ENCODE measurements at places on chromosomes 4 and X.
A peak's percentile ranks its signal among the peaks of the same experiment; 100 is the strongest.

GRCh38 chr4:13642170-13642950 lies 14.8 kb upstream of the BOD1L1 start:
- H3K27ac ChIP-seq = no peak overlapping the region
- DNase-seq = no peak
- peaks cover 6% of the 10 kb centered on the region for H3K4me1 ChIP-seq

GRCh38 chrX:23061116-23061515 lies 61.4 kb downstream of the DDX53 start:
- no peak overlapping the region for H3K4me3 ChIP-seq
- H3K27me3 ChIP-seq = no peaks in the 10 kb centered on the region
- no peak for DNase-seq
- no peaks in the 10 kb centered on the region for H3K36me3 ChIP-seq
- no peaks in the 10 kb centered on the region for H3K4me1 ChIP-seq

DNA sequence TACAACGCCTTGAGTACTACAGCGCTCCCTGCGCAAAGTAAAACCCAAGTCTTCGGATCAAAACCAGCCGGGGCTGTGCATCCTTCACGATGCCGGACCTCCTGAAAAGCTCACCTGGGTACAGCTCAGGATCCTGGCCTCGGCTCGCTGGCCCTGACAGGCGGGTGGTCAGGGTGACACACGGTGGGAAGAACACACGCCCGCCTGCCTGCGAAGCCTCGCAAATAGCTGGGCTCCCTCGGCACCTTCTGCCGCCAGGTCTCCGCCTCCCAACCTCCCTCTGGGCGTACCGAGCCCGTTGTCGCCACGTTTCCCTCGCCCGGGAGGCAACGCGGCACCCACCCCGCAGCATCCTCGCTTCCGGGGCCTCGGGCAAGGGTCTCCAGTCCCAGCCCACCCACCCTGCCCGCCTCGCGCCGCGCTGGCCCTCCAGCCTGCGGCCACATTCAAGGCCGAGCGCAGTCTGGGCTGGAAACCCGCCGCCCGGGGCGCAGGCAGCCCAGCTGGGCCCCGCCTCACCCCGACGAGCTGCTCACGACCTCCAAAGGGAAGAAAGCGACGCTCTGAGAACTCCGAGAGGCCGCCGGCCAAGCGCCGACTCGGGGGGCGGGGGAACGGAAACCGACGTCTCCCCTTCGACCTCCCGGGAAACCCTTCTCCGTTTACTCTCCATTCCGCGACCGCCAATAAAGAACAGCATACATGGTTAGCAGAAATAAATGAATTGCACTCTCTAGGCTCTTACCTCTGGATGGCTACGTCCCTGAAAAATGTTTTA lies 511 bp downstream of the PPM1K start:
- H3K27me3 ChIP-seq = no peaks in the 10 kb centered on the region
- peak overlapping the region; percentile 99 for H3K27ac ChIP-seq
- H3K4me3 ChIP-seq = peak overlapping the region; percentile 92
- peaks cover 50% of the 10 kb centered on the region for H3K4me1 ChIP-seq
- DNase-seq = peak; percentile 67

DNA sequence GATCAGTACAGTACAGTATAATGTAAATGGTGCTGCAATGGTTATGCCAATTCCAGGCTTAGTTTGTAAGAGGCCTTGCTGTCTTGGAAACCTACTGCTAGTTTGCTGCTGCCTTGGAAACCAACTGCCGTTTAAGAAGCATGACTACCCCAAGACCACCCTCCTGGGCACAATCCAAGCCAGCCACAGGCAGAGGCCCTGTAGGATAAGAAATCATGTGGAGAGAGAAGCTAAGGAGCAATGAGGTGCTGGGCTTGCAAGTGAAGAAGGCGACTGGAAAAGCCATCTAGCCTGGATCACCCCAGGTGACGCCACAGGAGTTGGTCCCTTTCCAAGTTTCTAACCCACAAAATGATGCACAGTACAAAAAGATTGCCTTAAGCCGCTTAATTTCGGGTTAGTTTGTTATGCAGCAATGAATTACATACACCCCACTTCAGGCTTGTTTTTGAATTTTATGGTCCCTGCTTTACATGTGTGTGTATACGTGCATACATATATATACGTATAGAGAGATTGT lies 16.9 kb downstream of the ZFP42 start:
- DNase-seq = no peak
- H3K4me3 ChIP-seq = no peak overlapping the region
- no peaks in the 10 kb centered on the region for H3K36me3 ChIP-seq
- no peaks in the 10 kb centered on the region for H3K4me1 ChIP-seq
- H3K27me3 ChIP-seq = no peaks in the 10 kb centered on the region

DNA sequence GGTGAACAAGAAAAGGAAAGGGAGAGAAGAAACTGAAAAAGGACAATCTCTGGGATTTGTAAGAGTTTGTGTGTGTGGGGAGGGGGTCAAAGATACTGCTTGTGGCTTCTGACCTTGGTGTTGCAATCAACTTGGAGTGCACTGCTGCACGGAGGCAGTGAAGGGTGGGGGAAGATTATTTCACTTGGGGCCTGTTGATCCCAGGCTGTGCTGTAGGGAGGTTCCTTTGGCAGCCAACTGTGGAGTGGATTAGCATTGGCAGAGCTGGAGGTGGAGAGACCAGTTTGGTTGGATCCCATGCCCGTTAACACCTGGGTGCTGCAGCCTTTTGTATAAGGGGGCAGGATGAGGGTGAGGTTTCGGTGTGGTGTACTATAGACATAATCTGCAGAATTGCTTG lies 38.2 kb downstream of the AFF1 start:
- no peak for DNase-seq
- peaks cover 8% of the 10 kb centered on the region for H3K36me3 ChIP-seq

DNA sequence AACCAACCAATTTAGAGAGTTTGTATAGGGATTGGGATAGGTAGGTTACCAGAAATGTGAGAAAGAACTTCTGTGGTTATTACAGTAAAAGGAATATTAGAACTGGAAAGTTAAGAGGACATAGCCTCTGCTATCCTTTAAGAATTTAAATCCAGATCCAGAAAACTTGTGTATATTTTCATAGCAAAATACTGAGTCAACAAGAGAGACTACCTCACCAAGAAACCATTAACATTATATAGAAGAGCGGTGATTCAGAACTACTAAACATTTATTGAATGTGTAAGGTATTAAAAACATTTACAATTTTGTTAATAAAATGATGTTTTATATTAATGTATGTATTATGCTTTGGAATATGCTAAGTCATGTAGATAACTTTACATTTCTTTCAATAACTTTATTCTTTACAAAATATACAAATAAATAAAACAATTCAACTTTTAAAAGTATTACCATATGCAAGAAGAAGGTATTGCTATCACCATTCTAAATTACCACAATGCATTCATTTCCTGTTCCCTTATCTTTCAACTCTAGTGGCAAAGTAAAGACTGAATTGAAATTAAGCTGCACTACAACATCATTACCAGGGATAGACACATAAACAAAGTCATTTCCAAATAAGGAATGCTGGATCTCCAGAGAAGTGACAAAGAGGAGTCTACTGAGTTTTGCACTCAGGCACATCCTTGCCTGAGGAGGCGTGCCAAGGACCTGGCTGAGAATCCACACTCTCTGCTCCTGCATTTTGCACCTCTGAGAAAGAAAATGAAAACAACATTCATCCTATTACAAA lies 6.1 kb upstream of the BDH2 start:
- H3K4me3 ChIP-seq = no peak overlapping the region
- no peaks in the 10 kb centered on the region for H3K4me1 ChIP-seq
- H3K36me3 ChIP-seq = no peaks in the 10 kb centered on the region
- DNase-seq = no peak
- no peak overlapping the region for H3K27ac ChIP-seq
- H3K27me3 ChIP-seq = no peaks in the 10 kb centered on the region

DNA sequence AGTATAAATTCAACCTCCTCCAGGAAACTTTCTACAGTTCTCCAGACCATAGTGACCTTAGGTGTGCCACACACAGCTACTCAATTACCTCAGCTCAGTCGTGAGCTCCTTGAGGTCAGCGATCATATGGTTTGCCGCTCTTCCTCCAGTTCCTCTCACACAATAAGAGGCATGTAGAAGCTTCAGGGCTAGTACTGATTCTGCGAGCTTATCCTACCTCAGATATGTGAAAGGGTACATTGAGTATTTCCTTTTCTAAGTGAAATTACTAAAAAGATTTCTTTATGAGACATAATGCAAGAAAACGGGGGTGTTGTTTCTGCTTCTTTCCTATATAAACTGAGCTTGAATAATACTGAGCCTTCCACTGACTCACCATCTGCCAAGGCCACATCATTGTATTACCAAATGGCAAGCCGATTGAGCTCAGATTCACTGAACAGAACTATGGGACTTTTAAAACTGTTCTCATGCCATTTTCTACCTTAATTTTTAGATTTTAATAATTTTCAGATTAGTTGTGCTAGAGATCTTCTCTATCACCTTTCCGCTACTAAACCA lies 183.1 kb downstream of the HS6ST2 start:
- no peak for DNase-seq
- H3K27ac ChIP-seq = no peak overlapping the region
- H3K36me3 ChIP-seq = no peaks in the 10 kb centered on the region
- H3K4me1 ChIP-seq = peaks cover 4% of the 10 kb centered on the region
- no peak overlapping the region for H3K4me3 ChIP-seq

GRCh38 chr4:166823126-166823525 lies 411.2 kb downstream of the SPOCK3 start:
- no peak overlapping the region for H3K4me3 ChIP-seq
- no peaks in the 10 kb centered on the region for H3K36me3 ChIP-seq
- H3K27ac ChIP-seq = no peak overlapping the region

- H3K4me3 ChIP-seq = no peak overlapping the region
- H3K27ac ChIP-seq = no peak overlapping the region
- H3K27me3 ChIP-seq = no peaks in the 10 kb centered on the region
Observed at GRCh38 chr4:155017426-155017825, 191.0 kb upstream of the NPY2R start.

GRCh38 chrX:152405561-152405960 lies 45.6 kb downstream of the GABRA3 start:
- H3K4me1 ChIP-seq = no peaks in the 10 kb centered on the region
- H3K36me3 ChIP-seq = no peaks in the 10 kb centered on the region
- no peak overlapping the region for H3K4me3 ChIP-seq
- DNase-seq = no peak

GRCh38 chr4:113587156-113587555 lies 174.4 kb downstream of the CAMK2D start:
- H3K4me1 ChIP-seq = peaks cover 65% of the 10 kb centered on the region
- DNase-seq = no peak
- H3K27ac ChIP-seq = no peak overlapping the region
- peaks cover 43% of the 10 kb centered on the region for H3K36me3 ChIP-seq
- no peaks in the 10 kb centered on the region for H3K27me3 ChIP-seq
- H3K4me3 ChIP-seq = no peak overlapping the region

- no peak for DNase-seq
- no peak overlapping the region for H3K27ac ChIP-seq
- no peaks in the 10 kb centered on the region for H3K4me1 ChIP-seq
- no peak overlapping the region for H3K4me3 ChIP-seq
- H3K27me3 ChIP-seq = no peaks in the 10 kb centered on the region
Observed at GRCh38 chr4:110953898-110954297, 331.0 kb upstream of the PITX2 start.

- peaks cover 12% of the 10 kb centered on the region for H3K27me3 ChIP-seq
- no peak overlapping the region for H3K4me3 ChIP-seq
- DNase-seq = no peak
- no peaks in the 10 kb centered on the region for H3K36me3 ChIP-seq
Observed at GRCh38 chrX:101079736-101080270, 1.1 kb downstream of the TMEM35A start.

GRCh38 chrX:24668111-24668510 lies 21.0 kb upstream of the PCYT1B start:
- H3K4me1 ChIP-seq = no peaks in the 10 kb centered on the region
- H3K27ac ChIP-seq = no peak overlapping the region
- no peak overlapping the region for H3K4me3 ChIP-seq
- no peak for DNase-seq
- H3K36me3 ChIP-seq = no peaks in the 10 kb centered on the region
- H3K27me3 ChIP-seq = peaks cover 11% of the 10 kb centered on the region

DNA sequence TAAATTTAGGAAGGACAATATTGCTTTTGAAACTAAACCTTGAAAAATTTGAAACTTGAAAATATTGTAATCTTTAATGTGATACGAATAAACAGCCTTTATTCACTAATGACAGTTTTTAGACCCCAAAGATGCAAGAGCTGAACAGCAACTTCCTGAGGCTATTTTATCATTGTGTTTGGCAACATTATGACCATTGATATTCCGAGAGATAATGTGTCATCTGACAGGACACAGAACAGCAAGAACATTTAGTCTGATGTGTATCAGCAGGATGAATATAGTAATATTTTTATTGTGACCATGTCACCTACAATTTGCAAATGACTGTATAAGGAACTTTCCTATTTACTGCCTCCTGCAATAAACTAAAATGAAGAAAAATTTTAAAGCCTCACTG lies 316.0 kb downstream of the ADAM29 start:
- no peaks in the 10 kb centered on the region for H3K4me1 ChIP-seq
- no peak overlapping the region for H3K4me3 ChIP-seq
- H3K27ac ChIP-seq = no peak overlapping the region
- no peaks in the 10 kb centered on the region for H3K27me3 ChIP-seq

- peak within 1 kb of the TSS; percentile 81 for H3K27ac ChIP-seq
- H3K4me1 ChIP-seq = peaks cover 32% of the 10 kb centered on the region
- H3K36me3 ChIP-seq = peaks cover 1% of the 10 kb centered on the region
- no peak for DNase-seq
- peak within 1 kb of the TSS; percentile 93 for H3K4me3 ChIP-seq
Observed at GRCh38 chr4:153788413-153789276, at the start of gene SFRP2. TSS of gene SFRP2 (minus strand) at chr4:153789083. CDS start at chr4:153788835, 248 bp downstream.

DNA sequence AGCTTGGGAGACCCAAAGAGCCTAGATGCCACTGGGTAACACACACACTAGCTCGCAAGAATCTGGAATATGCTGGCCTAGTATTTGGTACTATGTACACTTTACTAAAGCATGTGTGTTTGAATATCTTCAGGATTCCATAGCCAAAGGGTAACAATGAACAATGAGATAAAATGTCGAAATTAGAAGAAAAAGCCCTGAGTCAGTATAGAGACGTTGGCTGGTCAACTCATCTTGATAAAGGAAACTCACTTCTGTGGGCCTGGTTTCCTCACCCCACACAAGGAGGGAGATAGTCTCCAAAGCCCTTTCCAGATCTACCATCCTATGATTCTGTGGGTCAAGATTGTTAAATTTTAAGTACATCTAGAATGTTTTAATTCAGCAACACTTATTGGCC lies 6.9 kb downstream of the ZDHHC9 start:
- no peaks in the 10 kb centered on the region for H3K36me3 ChIP-seq
- no peak for DNase-seq
- no peak overlapping the region for H3K4me3 ChIP-seq
- peaks cover 4% of the 10 kb centered on the region for H3K4me1 ChIP-seq
- no peaks in the 10 kb centered on the region for H3K27me3 ChIP-seq

GRCh38 chr4:16607241-16608066 lies 291.0 kb downstream of the LDB2 start:
- DNase-seq = no peak
- H3K27me3 ChIP-seq = no peaks in the 10 kb centered on the region
- H3K4me3 ChIP-seq = no peak overlapping the region
- no peak overlapping the region for H3K27ac ChIP-seq
- no peaks in the 10 kb centered on the region for H3K4me1 ChIP-seq

DNA sequence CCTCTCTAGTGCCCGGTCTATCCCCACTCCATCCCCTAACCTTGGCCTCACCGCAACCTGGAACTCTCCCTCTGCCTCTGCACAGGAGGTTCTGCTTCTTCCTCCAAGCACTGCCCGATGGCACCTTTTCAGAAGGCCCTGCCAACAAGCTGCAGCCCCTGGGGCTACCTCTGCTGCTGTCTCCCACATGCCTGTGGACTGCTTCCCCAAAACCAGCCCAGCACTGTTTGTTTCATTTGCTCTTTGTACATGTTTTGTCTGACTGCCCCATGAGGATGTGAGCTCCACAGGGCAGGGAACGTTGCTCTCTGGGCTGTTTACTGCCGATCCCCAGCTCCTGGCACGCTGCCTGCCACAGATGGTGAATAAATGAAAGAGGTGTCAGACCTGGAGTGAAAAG lies 85.4 kb downstream of the INTS6L start:
- H3K4me1 ChIP-seq = no peaks in the 10 kb centered on the region
- no peak for DNase-seq
- H3K4me3 ChIP-seq = no peak overlapping the region
- no peaks in the 10 kb centered on the region for H3K36me3 ChIP-seq
